ENCODE measurements at places on chromosomes 12 and 14. TPM values are rescaled to one million over a fixed set of nuclear protein-coding genes. Genes with fewer than 3 reads are reported as not detected.

The RIMKLB gene
- 7.2 TPM for polyA plus RNA-seq

The STRAP gene
- 104 TPM for polyA plus RNA-seq

The CLEC2D gene
- 15.6 TPM for polyA plus RNA-seq

The TRHDE gene
- polyA plus RNA-seq, result 0.10 TPM

The PIANP gene
- 0.58 TPM for polyA plus RNA-seq

The ZFHX2 gene
- 1.0 TPM for polyA plus RNA-seq

The PTPRO gene
- 0.42 TPM for polyA plus RNA-seq

The TAS2R50 gene
- polyA plus RNA-seq, result not detected

The SPIC gene
- not detected for polyA plus RNA-seq

The CAPZA3 gene
- polyA plus RNA-seq, result not detected

The CD163 gene
- polyA plus RNA-seq, result 36.7 TPM

The A2ML1 gene
- 0.13 TPM for polyA plus RNA-seq

The RTL1 gene
- polyA plus RNA-seq, result not detected

The OR11H12 gene
- not detected for polyA plus RNA-seq

The KRT73 gene
- not detected for polyA plus RNA-seq

The COCH gene
- 0.88 TPM for polyA plus RNA-seq

The LHX5 gene
- polyA plus RNA-seq, result not detected

The TAS2R20 gene
- polyA plus RNA-seq, result 0.29 TPM

The PMCH gene
- polyA plus RNA-seq, result not detected

The PGF gene
- polyA plus RNA-seq, result 12.2 TPM

The RSRC2 gene
- 31.3 TPM for polyA plus RNA-seq
